ENCODE measurements at places on chromosomes 2 and 18.

DNA sequence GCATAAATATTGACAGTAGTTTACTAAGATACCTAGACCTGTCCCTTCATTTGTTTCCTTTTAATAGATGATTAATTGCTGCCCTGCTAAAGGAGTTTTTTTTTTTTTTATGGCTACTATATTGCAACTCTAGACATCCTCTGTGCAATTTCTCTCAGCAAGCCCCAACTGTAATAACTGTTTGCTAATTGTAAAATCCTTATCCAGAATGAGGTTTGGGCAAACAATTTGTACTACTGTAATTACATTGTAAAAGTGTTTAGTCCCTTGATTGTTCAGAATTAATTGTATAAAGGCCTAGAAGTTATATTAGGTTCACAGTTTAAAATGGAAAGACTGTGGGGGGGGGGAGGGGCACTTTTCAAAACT is 3.7 kb upstream of the MEIS1 start:
- DNase-seq = no peak

- DNase-seq = no peak
Measured at GRCh38 chr2:217562871-217563480, 439.8 kb downstream of the TNS1 start.

DNA sequence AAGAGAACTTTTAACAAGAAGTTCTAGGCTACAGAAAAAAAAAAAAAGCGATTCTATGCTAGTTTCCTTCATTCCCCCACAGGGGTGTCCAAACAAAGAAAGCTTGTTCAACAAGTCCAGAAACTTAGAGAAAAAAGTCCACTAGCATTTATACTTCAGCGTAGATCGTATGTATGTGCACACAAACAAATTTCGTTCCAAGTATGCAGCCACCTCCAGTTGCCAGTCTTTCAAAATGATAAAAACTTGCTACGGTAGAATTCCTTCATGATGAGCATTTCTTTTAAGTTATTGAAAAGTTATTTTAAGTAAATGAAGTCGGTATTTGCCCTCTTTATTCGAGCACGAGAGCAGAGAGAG is 3.7 kb upstream of the OTX1 start:
- no peak for DNase-seq

DNA sequence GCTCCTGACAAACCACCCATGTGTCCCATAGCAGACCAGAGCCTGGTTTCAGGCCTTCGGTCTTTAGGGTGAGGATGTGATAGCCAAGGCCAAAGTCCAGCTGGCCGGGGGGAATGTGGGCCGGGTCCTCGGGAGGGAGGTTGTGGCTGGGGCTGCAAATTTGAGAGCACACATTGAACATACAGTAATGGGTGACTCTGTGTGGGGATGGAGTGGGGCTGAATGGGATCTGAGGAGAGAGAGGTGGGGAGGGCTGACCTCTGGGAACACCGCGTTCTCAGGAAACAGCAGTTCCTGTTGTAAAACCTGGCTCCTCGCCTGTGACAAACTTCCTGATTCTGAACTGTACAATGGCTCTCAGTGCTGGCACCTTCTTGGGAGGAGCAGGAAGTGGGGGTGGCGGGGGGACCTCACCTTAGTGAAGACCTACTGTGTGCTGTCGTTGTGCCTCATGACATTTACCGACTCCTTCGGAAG is 48.8 kb downstream of the MCFD2 start:
- peak; percentile 58 for DNase-seq
